ENCODE measurements at places on chromosomes 1 and 21.

DNA sequence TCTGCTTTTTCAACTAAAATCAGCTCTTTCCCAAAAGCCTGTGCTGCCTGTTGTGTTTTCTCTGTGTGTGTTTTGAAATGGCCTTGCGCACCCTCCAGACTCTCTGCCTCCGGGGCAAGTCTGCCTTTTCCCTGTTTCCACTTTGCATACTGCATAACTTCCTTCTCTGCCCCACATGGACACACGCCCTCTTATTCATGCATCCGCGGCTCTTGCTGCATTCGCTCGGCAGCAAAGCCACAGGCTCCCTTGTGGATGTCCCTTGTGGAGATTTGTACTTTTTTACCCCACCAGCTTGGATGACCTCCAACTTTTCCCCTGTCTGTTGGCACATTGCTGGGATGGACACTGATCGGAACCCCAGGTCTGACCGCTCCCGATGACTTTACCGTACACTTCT, 147.6 kb downstream of the ADSS2 start:
- no peak for DNase-seq

- no peak for DNase-seq
Observed at GRCh38 chr1:41314376-41315145, 46.7 kb upstream of the FOXO6 start.

DNA sequence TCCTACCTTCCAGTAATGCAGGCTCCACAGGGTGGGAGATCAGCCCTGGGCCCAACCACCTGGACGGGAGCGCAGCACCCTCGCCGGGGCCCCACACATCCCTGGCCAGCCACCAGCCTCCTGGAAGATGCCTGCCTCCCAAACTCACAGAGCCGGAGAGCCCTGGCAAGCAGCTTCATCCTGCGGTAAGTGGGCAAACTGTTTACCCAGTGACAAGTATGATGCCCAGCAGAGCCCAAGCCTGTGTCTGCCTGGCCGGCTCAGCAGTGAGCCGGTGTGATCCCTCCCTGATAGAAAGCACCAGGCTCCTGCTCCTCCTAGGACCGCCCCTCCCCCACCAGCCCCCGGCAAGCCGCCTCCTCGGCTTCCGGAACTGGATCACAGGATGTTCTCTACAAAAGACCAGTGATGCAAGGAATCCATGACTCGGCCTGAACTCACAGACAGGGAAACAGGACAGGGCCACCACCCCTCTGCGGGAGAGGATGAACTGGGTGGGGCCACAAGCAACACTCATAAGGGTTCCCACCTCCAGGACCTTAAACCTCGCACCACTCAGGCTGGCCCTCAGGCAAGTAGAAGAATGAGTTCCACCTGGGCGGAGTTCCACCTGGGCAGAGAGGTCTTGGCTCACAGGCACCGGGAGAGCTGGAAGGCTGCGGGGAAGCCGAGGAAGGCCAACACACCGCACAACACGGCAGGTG, 7.9 kb downstream of the ACOT7 start:
- no peak for DNase-seq

DNA sequence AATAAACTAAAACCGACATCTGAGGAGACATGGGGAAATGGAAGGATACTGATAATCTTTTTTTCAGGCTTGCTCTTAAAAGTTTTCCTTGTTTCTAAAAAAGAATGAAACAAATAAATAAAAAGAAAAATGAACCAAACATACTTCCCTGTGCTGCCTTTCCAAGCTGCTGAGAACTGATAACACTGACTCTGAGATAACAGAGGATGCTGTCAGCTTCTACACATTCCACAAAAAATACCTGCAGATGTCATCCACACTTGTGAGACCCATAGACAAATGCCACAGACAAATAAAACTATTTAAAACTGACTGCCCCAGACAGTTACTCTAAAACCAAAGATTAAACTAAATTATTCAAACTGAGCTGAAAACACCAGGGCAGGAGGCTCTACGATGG, 12.0 kb upstream of the OR6K3 start:
- no peak for DNase-seq

GRCh38 chr21:15774590-15774989, 44.8 kb downstream of the USP25 start:
- DNase-seq, result no peak

- DNase-seq, result peak; percentile 53
Observed at GRCh38 chr1:12658531-12659453, 14.9 kb downstream of the AADACL4 start.

- no peak for DNase-seq
Observed at GRCh38 chr21:44749759-44750674, 38.6 kb upstream of the TSPEAR start.

DNA sequence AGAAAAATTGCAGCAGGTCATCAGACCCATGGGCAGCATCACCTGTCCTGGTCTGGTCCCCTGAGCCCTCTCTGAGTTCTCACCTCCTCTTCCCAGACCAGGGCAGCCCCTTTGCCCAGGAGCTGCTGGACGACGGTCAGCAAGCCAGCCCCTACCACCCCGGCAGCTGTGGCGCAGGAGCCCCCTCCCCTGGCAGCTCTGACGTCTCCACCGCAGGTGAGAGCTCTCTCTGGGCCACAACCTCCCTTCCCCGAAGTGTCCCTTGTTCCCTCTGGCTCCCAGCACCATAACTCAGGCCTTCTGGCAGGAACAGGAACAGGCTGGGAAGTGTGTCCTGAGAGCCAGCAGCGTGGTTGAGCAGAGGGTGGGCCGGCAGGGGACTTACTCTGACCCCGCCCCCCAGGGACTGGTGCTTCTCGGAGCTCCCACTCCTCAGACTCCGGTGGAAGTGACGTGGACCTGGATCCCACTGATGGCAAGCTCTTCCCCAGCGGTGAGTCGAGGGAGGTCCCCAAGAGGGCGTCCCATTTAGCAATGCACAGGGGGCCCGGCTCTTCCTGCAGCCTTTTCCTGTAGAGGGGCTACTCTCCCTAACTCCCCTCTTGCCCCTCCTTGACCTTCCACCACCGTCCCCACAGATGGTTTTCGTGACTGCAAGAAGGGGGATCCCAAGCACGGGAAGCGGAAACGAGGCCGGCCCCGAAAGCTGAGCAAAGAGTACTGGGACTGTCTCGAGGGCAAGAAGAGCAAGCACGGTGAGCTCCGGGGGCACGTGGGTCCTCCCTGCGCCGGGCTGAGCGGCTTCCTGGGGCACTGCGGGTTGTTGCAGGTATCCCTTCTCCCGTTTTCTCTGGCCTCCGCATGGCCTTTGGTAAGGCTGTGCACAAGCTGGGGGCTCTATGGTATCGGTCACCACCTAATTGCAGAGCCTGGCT, 2.4 kb downstream of the ELF3 start:
- no peak for DNase-seq

DNA sequence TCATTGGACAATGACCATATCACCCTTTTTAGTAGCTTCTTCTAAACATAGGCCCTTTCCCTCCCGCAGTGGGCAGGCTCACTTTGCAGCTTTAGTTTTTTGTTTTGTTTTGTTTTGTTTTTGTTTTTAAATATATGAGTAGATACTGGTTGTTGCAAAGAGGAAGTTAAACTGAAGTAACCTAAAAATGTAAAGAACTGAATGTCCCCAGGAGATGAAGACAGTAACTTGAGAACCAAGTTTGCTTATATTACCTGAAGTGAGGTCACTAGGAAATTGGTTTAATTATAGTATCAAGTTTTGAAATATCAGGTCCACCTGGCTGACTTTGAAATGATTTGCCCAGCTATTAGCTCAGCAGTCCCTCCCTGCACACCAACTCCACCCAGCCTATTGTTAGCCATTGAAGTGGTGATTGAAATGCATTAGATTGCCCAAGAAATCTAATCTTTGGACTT, 18.2 kb downstream of the SMAP2 start:
- DNase-seq, result no peak

GRCh38 chr1:46547481-46548383, 3.7 kb downstream of the KNCN start:
- no peak for DNase-seq

DNA sequence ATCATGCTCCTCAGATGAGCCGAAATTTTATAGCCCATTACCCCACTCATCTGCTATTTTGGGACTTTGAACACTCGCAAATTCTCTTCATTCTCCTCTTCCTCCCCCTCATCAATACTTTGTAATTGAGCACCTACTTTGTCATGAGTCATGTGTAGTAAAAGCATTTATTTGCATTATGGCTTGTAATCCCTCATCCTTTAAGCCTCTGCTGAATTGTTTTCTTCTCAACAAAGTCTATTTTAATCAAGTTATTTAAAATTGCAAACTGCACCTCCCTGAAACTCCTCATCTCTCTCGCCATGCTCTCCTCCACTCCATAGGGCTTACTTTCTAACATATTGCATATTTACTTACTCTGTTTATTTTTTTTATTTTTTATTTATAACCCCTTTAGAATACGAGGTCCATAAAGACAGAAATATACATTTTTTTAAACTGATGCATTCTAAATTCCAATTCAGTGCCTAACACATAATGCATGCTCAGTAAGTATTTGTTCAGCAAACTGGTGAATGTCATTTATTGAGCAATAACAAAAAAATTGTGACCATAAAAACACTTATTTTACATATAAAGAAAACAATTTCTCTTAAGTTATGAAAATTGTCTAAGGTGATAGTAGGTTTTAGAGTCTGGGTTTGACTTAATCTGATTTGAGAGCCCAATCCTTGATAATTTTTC, 161.7 kb downstream of the FASLG start:
- no peak for DNase-seq

DNA sequence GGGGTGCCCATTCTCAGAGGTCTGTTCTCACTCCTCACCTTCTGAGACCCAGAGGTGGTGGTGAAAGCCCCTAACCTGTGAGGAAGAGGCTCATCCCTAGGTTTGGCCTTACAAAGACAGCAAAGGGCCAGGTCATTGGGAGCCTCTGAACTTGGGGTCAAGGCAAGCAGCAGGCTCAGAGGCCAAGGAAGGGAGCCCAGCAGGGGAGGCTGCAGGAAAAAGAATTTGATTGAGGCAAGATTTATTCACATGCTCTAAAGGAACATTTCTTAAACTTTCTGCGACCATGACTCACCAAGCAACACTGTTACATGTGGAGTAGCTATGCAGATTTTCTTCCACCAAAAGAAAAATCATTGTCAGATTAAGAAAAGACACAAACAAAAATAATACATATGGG, 132.5 kb upstream of the SYT6 start:
- no peak for DNase-seq

DNA sequence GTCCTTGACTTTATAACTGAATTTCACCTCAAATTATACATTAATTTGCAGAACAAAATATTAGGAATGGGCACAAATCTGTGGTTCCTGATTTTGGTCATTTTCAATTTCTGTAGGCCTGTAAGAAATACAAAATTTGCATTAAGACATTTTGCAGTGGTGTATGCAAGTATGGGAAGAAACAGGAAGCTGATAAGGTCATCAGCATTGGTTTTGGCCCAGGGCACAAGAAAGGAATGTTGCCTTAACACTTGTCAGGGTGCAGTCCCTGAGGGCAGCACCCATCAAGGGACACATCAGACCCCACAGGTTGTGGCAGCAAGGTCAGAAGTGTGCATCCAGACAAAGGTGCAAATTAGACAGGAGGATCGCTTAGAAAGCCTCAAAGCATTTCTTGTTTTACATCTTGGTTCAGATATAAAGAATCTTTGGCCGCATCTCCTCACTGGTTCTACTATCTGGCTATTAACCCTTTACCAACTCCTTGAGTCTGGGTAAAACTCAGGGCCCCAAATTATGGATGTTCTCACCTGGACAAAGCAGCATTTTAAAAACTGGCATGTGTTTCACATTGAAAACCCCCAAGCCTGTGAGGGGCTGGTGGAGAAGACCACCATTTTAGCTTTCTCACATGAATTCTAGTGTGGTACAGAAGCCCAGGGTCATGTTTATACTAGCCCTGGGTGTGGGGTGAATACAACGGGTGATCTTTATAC, 182.4 kb downstream of the CDC7 start:
- DNase-seq, result no peak

DNA sequence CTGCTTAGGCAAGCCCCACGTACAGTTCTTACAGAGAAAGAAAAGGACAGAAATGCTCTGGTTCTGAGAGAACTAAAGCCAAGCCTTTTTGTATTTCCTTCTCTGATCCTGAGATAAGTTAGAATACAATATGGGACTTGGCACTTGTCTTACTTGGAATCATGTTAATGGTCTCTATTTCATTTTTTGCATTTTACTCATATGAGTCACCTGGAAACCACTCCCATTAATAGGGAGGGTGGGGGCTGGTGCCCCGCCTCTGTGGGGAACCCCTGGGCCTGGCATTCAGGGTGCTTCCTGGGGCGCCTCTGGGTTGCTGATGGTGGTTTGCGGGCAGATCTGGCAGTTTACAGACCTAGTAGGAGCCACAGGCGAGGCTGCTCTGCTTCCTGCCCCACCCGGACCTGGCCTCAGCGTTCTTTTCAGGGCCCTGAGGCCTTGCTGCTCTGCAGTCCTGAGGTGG, 26.7 kb downstream of the TSPAN2 start:
- DNase-seq, result peak; percentile 89

DNA sequence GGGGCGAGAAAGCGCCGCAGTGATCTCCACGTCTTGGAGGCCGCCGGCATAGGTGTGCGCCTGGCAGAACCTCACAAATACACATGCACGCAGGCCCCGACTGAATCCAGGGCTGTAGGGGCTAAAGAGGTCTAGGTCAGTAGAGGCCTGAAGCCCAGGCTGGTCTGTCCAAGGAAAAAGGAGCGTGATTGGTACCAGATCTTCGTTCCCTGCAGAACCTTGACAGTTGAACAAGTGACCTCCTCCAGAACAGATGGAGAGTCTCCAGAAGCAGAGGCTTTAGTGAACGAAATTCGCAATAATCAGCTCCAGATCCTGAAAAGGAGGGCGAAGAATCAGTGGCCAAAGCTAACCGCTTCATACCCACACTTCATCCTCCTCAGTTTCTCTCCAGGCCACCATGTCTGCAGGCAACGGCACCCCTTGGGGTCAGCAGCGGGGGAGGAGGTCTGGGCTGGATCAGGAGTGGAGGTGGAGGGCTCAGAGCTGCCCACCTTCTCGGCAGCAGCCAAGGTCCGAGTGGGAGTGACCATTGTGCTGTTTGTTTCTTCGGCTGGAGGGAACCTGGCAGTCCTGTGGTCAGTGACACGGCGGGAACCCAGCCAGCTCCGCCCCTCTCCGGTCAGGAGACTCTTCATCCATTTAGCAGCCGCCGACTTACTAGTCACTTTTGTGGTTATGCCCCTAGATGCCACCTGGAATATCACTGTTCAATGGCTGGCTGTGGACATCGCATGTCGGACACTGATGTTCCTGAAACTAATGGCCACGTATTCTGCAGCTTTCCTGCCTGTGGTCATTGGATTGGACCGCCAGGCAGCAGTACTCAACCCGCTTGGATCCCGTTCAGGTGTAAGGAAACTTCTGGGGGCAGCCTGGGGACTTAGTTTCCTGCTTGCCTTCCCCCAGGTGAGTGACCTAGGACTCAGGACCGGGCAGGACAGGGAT, 749 bp upstream of the PEX11B start:
- no peak for DNase-seq

DNA sequence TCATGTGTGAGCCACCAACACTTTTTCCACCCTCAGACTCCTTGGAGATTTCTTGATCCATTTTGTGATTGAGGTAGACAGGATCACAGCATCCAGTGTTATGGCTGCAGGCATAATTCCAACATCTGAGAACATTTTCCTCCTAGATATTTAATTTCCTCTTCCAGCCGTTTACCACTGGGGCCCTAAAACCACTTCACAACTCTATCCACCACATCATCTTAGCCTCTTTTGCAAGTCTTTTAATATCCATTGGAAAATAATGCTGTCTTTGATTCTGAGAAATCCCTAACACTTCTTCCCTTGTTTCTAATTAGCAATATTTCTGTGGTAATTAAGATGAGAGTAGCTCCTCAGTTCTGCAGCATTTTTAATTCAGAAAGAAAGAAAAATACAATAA, 190.1 kb downstream of the TNR start:
- DNase-seq, result no peak
